ENCODE measurements at places on chromosomes 16 and 17. TPM values are rescaled to one million over a fixed set of nuclear protein-coding genes. Genes with fewer than 3 reads are reported as not detected.

GRCh38 chr16:3173892-3174617 is 13.9 kb upstream of the OR1F1 start:
- DNase-seq: no peak

- DNase-seq: no peak
These were observed 38.2 kb upstream of the DOC2B start for GRCh38 chr17:219696-220095.

DNA sequence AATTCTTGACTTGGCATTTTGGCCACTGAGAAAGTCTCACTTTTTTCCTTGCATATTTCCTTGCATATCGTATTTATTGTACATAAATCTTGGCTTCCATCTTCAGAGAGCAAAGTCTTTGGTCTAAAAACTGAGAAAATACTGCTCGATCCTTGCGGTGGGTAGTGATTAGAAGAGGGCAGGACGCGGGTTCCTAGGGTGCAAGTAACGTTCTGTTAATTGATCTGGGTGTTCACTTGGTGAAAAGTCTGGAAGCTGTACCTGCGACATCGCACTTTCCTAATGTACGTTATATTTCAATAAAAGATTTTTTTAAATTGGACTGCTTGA is 758 bp upstream of the UBALD2 start:
- no peak for DNase-seq

- DNase-seq: no peak
These were observed 23.2 kb upstream of the FAM20A start for GRCh38 chr17:68624381-68624780.

Gene ASPHD1
- total RNA-seq: not detected

Gene STH
- not detected for total RNA-seq

All from T-helper 17 cell (primary cell).